Kidney epithelial cell (primary cell): ENCODE measurements at places on chromosomes 3 and 15. TPM values are rescaled to one million over a fixed set of nuclear protein-coding genes. Genes with fewer than 3 reads are reported as not detected.

- DNase-seq: no peak
Measured at GRCh38 chr3:54968546-54969172, 40.8 kb upstream of the LRTM1 start.

DNA sequence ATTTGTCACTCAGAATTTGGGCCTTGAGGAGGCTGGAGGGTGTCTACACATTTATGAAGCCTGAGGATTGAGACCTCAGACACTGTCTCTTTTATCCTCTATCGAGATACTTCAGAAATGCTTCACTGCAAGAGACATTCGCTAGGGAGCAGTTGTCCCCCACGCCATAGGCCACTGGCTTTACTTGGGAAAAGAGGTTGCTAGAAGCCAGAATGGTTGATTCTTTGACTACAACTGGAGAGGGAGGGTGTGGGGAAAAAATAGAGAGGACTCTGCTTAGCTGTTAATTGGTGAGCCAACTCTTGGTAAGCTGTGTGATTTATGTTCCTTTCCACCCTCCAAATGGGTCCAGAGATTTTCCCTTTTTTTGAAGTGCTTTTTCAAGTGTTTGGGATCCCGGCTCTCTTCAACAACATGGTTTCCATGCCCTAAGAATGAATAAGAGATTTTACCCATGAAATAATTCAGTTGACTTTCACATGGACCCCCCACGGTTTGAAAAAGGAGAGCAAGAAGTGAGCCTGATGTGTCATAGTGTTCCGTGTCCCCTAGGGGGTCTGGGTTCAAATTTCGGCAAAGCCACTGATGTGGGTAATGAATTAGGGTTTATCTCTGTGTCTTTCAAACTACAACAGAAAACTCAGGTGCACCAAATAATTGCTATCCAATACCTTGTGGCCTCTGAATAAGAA, 2.7 kb downstream of the BOC start:
- no peak for DNase-seq

- no peak for DNase-seq
Measured at GRCh38 chr3:170418422-170419398, at the start of gene CLDN11. Gene CLDN11, plus strand, starts transcription at chr3:170418868. Its CDS starts 199 bp downstream, at chr3:170419067.

- DNase-seq: no peak
Measured at GRCh38 chr3:9686050-9686550, 17.5 kb upstream of the CPNE9 start.

- no peak for DNase-seq
Measured at GRCh38 chr3:30341851-30342250, 264.6 kb upstream of the TGFBR2 start.

DNA sequence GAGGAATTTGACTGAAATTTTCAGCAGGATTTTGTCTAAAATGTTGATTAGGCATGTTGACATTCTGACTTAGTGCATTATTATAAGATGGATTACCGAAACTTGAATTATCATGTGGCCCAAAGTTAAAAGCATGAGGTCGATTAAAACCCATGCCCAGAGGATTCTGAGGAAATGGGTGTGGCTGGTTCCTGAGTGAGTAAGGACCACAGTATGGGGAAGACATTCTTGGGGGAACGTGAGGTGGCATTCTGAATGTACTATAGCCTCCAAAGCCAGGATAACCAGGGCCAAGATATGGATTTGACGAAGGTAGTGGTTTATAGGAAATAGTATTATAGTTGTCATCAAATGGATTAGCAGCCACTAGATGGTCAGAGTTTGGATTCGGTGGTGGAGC, 38.7 kb upstream of the DNAAF4 start:
- no peak for DNase-seq

DNA sequence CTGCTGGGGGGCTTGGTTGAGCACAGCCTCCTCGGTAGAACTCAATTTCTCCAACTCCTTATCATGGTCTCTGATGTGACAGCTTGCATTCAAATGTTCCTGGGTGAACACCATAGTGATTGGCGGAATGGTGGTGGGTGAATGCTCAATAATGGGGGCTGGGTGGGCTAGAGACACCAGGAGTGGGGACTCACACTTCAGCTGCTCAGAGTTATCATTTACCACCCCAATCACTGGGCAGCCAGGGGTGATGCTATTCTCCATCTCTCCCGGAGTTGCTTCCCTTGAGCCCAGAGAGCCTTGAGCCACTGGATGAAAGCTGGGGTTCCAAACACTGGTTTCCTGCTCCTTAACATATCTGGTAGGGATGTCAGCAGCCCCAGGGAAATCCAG, 88.7 kb downstream of the DHX30 start:
- DNase-seq: no peak

DNA sequence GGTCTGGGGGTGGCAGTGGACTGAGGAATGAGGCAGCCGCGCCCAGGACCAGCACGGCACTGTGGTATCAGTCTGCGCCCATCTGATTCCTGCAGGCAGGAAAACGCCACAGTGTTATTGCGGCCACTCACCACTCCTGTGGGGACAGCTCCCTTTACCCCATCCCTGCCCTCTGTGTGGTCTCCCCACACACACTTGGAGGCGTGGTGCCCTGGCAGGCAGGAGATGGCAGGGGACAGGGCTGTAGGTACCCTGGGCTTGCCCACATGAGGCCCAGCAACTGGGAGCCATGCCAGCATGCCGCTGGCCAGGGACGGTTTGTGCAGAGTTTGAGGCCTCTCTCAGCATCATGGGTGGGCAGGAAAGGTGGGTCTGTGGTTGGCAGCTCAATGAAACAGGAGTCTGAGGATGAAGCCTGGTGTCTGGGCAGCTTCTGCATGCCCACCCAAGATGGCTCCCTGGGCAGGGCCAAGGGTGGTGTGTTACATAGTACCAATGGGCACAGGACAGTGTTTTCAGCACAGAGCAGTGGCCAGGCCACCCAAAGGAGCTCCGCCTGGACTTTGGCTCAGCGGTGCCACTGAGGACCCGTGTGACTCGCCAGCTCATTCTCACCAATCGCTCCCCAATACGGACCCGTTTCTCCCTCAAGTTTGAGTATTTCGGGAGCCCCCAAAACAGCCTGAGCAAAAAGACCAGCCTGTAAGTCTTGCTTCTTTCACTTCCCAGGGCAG, 27.2 kb downstream of the ACAA1 start:
- DNase-seq: no peak

DNA sequence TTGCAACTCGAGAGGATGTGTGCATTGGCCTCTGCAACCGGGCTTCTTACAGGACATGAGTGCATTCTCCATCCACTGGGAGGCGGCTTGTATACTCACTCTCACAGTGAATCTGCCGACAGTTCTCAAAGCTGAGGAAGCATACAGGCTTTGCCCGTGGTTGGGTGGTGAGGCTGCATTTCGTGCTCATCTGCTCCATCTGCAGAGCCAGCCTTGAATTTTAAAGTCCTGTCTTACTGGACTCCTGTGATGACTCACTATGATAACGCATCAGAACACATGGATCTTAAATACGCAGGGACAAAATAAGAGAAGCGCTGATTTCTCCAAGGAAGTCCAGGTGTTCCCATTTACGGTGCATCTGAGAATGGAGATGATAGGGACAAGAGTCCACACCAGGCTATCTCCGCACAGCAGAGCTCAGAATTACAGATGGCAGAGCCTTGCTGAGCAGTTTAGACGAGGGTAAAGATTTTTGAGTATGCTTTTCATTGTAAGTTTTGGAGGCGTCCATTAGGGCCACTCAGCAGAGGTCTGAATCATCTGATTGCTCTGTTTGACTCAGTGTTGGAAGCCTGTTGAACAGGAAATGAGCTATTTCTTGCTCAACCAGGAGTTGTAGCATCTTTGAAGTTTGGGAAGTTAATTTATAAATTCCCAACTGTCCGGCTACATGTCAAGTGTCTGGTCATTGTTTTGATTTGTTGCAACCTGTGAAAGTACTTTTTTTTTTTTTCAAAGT, 87.1 kb downstream of the GABRG3 start:
- no peak for DNase-seq

DNA sequence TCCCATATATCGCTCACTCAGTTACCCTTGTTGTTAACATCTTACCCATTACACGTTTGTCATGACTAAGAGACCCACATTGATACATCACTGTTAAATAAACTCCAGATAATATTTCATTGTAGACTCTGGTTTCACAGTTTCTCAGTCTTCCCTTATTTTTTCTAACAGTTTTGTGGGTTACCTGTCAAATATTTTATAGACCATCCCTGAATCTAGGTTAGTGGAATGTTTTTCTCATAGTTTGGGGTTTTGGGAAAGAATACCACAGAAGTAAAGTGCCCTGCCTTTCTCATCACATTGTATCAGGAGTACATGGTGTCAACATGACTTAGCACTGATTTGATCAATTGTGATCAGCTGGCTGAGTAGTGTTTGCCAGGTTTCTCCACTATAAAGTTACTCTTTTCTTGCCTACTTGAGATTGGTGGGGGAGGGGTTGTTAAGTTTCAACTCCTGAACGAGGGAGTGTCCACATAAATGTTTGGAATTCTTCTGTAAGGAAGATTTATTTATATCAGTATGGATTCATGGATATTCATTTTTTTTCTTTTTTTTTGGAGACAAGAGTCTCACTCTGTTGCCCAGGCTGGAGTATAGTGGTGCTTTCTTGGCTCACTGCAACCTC, 25.9 kb downstream of the RNF111 start:
- no peak for DNase-seq

GRCh38 chr15:92467245-92467644, 73.6 kb downstream of the ST8SIA2 start:
- no peak for DNase-seq

GRCh38 chr3:2826453-2826852, 283.7 kb downstream of the IL5RA start:
- no peak for DNase-seq

AHSG gene
- total RNA-seq: not detected in 2 replicates

PODXL2 gene
- total RNA-seq: 69.5 and 70.4 TPM in 2 replicates

VEPH1 gene
- total RNA-seq: 9.0 and 26.0 TPM in 2 replicates

KIF15 gene
- total RNA-seq: 2.2 and 6.9 TPM in 2 replicates
